ENCODE measurements at places on chromosomes 4 and X.

- DNase-seq: no peak
Observed at GRCh38 chr4:183249854-183250253, 70.2 kb downstream of the CLDN22 start.

GRCh38 chrX:45667666-45668065 is 467.0 kb upstream of the DIPK2B start:
- DNase-seq: no peak

- DNase-seq: no peak
Observed at GRCh38 chr4:54004463-54004862, 59.9 kb downstream of the CHIC2 start.

DNA sequence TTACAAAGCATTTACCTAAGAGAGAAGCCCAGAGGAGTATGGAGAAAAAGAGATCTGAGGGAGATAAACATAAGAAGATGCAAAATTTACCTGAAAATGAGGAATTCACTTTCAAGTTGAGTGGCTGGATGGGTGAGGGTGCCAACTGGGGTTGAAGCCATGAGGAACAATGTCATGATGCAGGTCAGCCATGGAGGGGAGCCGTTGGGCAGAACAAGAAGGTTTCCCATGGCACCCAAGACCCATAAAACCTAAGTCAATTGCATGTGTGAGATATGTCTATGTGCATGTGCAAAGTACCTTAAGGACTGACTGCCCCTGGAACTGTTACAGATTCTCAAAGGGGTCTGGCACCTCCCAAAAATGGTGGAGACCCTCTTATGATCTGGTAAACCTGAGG is 46.6 kb upstream of the PRRG1 start:
- DNase-seq: no peak

GRCh38 chr4:970854-971520 is 2.4 kb downstream of the DGKQ start:
- DNase-seq: no peak

DNA sequence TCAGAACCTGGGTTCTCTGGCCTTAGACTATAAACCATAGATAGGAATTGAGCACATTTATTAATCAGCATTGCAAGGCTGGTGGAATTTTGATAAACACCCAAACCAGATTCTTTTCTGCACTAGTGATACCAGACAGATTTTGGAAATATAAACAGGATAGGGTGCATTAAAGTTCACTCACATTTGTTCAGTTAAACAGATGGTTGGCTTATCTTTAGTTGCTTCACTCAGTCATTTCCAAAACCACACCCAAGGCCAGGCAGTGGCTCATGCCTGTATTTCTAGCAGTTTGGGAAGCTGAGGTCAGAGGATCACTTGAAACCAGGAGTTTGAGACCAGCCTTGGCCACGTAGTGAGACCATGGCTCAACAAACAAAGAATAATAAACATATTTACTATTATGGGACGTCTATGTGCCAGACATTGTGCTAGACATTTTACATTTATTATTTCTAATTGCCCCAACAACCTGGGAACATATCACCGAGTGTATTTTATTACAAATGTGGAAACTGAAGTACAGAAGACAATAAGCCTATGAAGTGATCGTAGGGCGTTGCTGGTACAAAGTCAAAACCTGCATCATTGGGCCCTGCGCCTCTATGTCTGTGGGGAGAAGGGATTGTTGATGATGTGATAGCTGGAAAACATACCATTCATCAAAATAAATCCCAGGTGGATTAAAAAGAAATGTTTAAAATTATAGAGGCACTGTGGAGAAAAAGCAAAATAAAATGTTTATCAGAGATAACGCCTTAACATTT is 15.0 kb downstream of the ADD1 start:
- DNase-seq: no peak

DNA sequence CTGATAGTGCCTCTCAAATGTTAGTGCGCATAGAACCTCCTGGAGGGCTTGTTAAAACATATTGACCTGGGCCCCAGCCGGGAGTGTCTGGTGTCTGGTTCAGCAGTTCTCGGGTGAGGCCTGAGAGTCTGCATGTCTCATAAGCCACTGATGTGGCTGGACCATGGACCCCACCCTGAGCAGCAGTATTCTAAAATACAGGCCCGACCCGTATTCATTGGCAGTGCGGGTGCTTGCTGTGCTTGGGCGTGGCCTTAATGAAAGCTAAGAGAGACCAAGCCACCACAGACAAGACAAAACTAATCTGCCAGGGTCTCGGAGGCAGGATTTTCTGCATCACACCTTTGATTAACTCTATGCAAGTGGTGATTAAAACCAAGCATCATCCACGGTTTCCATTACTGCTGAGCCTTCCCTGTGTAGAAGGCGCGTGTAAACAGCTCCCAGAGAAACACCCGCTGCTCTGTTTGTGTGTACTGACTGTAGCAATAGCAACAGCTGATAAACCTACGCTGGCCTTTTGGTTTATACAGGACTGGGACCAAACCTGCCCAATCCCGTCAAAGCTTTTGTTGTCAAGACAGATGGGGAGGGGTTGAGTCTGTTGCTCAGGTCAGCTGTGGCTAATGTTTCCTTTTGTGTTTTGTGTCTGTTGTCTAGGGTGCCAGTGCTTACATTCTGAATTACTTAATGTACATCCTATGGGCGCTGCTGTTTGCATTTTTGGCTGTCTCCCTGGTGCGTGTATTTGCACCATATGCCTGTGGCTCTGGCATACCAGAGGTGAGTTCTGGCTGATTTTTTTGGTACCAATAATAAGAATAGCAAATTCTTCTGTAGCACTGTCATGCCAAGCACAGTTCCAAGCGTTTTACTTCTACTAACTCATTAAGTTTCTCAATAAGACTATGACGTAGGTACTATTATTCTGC is 40.8 kb downstream of the CLCN4 start:
- DNase-seq: no peak

- no peak for DNase-seq
Observed at GRCh38 chr4:76624241-76624681, 189.2 kb downstream of the SHROOM3 start.

- DNase-seq: no peak
Observed at GRCh38 chr4:109029987-109030386, 267.1 kb upstream of the ETNPPL start.

GRCh38 chr4:76639288-76639687 is 204.3 kb downstream of the SHROOM3 start:
- no peak for DNase-seq

DNA sequence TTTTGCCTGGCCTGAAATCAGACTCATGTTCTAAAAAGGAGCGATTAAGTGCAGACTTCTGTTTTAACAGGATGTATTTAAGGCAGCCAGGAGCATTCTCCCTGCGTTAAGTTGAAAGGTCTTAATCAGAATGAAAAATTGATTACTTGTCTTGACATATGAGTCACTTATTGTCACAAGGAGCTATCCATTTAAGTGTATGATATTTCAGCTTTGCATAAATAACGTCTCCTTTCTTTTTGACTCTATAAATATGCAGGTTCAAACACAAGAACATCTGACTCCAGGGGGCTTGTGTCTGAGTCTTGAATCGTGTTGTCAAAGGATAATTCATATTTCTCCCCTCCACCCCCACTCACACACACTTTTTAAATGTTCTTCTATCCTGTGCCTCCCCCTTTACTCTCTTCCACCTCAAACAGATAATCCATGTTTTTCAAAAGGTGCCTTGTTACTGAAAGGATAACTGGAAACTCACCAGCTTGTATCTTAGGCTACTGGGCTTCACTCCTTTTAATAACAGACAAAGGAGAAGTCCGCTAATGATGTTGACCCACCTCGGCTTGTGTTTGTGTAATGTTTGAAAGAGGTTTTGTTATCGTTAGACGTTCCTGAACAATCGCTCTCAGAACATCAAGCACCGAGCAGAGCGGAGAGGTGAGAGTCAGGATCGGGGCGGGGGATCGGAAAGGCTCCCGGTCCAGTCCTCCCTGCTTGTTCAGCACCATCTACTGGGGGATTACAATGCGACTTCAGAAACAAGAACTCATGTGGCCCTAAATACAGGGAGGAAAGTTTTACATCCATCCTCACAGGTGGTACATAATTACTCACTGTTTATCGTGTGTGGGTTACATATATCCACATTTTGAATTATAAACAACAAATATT is 107.5 kb upstream of the RPL34 start:
- peak; percentile 16 for DNase-seq

DNA sequence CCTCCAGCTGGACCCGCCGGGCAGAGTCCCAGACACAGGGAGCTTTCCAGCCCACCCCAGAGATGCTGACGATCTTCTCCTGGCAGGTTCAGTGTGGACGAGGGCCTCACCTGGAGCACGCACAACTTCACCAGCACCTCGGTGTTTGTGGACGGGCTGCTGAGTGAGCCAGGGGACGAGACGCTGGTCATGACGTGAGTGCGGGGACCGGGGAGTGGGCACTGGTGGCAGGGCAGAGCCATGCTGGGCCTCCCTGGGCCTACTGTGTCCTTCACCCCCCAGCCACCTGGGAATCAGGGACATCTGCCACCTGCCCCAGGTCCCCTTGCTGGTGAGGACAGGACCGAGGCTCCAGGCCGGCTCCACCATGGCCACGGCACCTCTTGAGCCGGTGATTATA is 235.6 kb downstream of the AFAP1 start:
- DNase-seq: no peak

- no peak for DNase-seq
Observed at GRCh38 chr4:133812236-133812635, 389.4 kb downstream of the PABPC4L start.

GRCh38 chr4:103645991-103646390 is 73.8 kb downstream of the TACR3 start:
- no peak for DNase-seq

DNA sequence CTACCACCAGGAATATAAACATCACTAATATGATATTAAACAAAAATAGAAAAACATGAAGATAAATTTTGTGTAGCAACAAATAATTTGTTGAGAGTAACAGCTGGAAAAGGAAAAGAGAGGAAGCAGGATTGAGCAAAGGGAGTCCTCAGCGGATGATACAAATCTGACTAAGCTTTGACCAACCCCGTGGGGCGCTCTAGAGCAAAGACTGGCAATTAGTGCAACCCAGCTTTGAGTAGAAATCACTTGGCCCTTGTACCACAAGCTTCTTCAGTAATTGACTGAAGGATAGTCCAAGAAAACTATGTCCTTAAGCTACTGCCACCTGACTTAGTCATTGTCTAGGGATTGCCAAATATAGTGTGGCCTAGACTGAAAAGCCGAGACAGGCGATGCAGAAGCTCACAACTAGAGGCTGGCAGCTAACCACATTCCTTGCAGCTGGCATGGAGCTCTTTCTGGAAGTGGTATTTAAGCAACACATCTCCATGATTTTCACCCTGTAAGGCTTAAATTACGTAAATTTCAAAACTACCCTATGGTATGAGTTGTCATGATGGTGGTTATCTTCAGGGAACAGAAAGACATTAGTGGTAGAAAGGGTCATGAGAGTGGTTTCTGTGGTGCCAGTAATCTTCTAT is 396.0 kb downstream of the PDGFC start:
- no peak for DNase-seq

- DNase-seq: no peak
Observed at GRCh38 chrX:69398881-69399280, 105.2 kb upstream of the NALF2 start.

- no peak for DNase-seq
Observed at GRCh38 chr4:99834569-99834968, 17.9 kb downstream of the DAPP1 start.

DNA sequence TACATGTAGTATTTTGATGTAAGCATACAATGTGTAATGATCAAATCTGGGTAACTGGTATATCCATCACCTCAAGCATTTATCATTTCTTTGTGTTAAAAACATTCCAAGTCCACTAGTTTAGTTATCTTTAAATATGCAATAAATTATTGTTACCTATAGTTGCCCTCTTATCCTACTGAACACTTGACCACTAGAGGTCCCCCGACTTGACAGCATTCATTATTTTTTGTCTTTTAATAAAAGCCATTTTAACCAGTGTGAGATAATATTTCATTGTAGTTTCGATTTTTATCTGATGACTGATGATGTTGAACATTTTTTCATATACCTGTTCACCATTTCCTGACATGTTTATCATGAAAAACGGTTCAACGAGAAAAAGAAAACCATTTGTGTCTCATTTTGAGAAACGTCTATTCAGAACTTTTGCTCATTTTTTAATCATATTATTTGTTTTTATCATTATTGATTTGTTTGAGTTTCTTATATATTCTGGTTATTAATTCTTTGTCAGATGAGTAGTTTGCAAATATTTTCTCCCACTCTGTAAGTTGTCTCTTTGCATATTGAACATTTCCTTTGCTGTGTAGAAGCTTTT is 199.0 kb upstream of the CXXC4 start:
- DNase-seq: no peak

GRCh38 chr4:10506077-10506476 is 48.9 kb upstream of the ZNF518B start:
- DNase-seq: no peak

DNA sequence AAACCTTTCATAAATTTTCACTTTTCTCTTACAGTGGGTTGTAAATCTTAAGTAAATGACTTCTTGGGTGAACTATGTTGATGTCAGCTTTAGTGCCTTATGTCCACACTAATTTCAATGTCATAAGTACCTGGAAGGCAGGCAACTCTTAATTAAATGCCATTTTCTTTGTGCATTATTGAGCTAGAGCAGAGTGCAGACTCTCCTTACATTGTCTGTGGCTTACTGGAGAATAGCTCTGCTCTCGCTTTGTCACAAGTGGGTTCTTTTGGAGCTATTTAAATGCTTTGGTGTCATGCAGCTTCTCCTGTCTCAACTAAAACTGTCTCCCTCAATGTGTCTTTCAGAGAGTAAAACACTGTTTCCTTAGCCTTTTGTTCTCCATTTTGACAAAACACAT is 411.6 kb downstream of the STIM2 start:
- no peak for DNase-seq

GRCh38 chr4:124334119-124334518 is 378.4 kb downstream of the ANKRD50 start:
- DNase-seq: no peak

DNA sequence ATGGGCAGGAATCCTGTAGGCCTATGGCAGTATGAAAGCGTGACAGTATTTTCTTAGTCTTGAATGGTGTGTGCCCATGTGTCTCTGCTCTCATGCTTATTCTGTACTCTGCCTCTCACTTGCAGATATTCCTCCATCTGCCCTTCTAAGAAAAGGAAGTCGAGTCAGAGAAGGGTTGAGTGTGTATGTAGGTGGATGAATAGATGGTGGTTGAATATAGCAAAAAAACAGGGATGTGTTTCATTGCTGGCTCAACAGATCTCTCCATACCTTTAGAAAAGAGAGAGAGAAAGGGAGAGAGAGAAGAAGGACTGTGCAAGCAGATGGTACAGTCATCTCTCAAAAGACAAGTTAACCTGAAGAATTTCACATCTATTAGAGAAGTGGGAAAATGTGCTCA is 381.5 kb downstream of the FBXW7 start:
- DNase-seq: no peak
